ENCODE measurements at places on chromosomes 3 and 15. TPM values are rescaled to one million over a fixed set of nuclear protein-coding genes. Genes with fewer than 3 reads are reported as not detected.

The ALDH1A3 gene
- 0.13 TPM for total RNA-seq

The CCDC39 gene
- total RNA-seq: not detected

The KIF15 gene
- 2.2 TPM for total RNA-seq

The ALS2CL gene
- 1.9 TPM for total RNA-seq

The GATA2 gene
- total RNA-seq: 1.0 TPM

The ECE2 gene
- 0.10 TPM for total RNA-seq

The DAG1 gene
- 63.1 TPM for total RNA-seq

The LYZL4 gene
- total RNA-seq: not detected

The DLG1 gene
- 48.5 TPM for total RNA-seq

The PGBD4 gene
- 5.4 TPM for total RNA-seq

The SLC28A1 gene
- 0.35 TPM for total RNA-seq

The SAMMSON gene
- total RNA-seq: not detected

The RAB43 gene
- 1.4 TPM for total RNA-seq

The ATP2B2 gene
- 3.5 TPM for total RNA-seq

The GNB4 gene
- total RNA-seq: 5.4 TPM

The COL6A6 gene
- 0.71 TPM for total RNA-seq

The A4GNT gene
- not detected for total RNA-seq

The NEK4 gene
- total RNA-seq: 32.5 TPM

The ONECUT1 gene
- total RNA-seq: 73.4 TPM

The BOC gene
- 28.4 TPM for total RNA-seq

The CNTN3 gene
- 2.7 TPM for total RNA-seq

The GABRR3 gene
- total RNA-seq: 0.10 TPM

The SLC35G2 gene
- total RNA-seq: 12.2 TPM

The PARP6 gene
- total RNA-seq: 131 TPM

The PIERCE2 gene
- 4.7 TPM for total RNA-seq

The PP2D1 gene
- 0.78 TPM for total RNA-seq
